NCI-H2107 (cell line): ENCODE measurements at places on chromosomes 13 and 19.

DNA sequence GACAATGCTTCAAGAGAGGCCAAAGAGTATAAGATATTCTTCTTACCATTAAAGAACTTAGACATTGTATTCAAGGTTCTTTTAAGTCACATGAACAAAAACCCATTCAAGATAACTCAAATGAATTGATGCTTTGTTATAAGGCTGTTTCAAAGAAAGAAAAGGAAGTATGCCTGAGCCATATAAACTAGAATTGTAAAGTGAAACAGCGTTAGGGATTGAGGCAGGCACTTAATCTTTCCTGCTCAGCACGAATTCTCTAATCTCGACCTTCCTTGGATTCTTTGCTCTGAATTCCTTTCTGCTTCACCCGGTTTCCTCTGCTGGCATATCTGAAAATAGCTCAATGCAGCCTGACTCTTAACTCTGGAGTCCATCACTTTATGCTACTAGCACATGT is 595.4 kb downstream of the DIAPH3 start:
- no peak for DNase-seq

DNA sequence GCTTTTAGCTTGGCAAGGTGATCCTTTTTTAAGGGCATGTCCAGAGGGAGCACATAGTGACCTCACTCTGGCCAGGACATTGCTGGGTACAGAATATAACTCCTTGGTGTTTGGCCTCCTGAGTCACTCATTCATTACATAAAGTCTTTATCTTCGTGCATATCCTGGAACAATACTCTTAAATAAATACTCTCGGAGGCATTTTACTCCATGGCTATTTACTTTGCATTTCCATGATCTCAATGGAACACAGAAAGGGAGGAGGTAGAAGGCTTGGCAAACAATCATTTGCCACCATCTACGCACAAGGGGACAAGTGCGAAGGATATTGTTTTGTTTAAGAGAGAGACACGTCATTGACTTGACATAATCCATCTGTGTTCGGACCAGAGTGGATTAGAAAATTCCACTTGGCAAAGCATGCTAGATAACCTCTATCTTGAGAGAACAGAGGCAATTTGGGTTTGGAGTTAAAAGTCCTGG is 210.0 kb downstream of the IRS2 start:
- DNase-seq: no peak

DNA sequence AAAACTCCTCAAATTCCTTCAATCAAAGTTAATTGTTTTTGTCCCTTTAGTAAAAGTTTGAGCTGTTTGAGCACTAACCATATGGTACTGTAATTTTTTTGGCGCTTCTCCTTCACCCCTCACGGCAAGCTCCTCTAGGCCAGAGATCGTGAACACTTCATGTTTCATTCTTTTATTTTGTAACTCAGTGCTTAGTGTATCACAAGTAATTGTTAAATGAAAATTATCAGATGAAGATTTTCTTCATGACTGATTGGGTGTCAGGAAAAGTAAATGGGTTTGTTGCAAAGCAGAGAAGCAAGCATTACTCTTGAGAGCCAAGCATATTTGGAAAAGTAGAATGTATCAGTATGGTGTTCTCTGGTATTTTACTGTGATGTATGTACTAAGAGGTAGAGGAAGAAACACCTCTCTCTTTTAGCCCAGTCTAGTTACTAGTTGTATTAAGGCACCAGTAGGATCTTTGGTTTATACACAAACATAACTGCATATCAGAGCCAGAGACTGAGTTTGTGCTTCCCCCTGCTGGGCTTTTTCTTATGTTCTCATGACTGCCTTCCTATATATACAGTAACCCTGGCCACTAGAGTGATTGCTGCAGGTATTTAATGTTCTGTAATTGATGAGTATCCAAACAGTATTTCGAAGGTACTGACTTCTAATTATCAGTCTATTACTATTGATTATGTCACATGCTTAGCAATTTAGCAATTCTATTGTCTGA is 202.3 kb upstream of the KLHL1 start:
- DNase-seq: peak; percentile 33

GRCh38 chr19:19653597-19654147 is 9.8 kb downstream of the ATP13A1 start:
- no peak for DNase-seq

DNA sequence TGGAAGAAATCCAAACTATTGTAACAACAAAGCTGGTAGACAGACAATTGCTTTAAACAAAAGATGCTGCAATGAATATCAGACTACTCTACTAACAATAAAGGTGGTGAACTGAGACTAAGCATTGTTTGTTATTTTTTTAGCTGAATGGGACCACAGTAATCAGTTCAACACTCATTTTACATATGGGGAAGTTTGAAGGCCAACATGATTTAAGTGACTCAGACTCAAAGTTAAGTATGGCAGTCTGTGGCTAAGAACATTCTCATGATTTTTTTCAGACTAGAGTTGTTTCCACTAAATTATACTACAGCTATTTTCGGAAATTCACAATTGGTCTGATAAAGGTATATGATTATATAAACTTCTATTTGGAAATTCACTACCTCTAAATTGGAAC is 10.4 kb downstream of the EXOSC8 start:
- DNase-seq: no peak

DNA sequence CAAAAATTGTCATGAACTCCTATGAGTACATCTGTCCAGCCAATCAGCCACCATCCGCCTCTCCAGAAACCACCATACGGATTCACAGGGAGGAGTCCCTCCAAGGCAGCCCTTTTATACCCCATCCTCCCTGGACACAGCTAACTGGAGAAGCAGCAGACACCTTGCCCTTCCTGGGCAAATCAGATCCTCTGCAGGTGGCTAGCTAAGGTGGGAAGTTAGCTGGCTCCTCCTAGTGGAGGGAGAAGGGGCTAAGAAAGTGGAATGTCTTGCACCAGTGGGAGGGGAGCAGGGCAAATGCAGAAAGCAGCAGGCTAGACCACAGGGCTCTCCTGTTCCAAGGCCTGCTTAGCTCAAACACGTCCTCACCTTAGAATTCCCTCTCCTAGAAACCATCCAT is 46.2 kb upstream of the UQCRFS1 start:
- no peak for DNase-seq

DNA sequence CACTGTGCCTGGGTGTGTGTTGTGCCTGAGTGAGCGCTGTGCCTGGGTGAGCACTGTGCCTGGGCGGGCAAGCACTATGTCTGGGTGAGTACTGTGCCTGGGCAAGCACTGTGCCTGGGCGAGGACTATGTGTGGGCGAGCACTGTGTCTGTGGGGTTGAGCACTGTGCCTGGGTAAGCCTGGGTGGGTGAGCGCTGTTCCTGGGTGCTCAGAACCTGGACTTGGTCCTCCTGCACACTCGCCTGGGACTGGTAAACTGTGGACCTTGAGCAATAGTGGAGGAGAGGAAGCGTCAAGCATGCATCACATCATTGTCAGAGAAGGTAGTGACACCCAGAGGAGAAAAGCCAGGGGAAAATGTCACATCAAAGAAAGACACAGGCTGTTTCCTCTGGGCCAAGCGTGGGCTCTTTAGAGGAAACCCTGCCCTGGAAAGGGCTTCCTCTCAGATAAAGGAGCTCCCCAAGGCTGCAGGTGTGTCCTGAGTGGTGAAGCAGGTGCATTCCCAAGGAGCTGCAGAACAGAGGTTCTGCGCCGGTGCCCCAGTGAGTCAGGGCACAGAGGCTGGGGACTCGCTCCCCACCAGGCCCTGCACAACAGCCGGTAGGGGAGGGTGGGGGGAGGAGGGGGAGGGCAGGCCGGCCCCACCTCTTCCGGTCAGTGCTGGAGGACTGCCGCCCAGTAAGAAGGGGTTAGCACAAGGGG is 141.2 kb downstream of the TEX29 start:
- no peak for DNase-seq

GRCh38 chr13:65724226-65724625 is 1505.9 kb downstream of the PCDH9 start:
- no peak for DNase-seq

DNA sequence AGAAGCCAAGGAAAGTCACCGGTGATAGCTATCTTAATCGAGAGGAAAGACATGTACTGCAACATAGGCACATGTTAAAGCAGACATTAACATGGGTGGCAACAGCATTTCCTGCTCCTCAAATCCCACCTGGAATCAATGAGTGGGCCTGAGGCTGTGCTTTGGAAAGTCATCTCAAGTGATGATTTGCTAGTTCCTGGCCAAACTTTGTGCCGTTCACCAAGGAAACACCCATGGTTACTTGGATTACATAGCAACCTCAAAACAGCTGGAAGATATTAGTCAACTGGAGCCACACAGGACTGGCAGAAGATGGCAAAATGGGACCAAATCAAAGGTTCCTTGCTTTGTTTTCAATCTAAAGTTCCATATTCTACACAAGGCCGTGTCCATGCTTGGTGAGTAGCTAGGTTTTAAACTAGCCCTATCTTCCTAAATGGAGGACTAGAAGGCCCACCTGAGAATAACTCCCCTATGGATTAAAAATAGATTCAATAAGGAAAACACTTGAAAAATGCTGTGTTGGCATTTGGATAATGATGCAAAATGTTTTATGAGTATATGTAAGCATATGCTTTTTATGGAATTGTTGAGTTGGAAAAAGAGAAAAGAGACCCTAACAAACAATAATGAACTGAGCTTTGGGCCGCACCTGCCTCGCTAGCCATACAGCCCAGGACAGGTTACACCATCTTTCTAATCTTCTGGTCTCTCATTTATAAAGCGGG is 144.5 kb downstream of the RGCC start:
- no peak for DNase-seq

DNA sequence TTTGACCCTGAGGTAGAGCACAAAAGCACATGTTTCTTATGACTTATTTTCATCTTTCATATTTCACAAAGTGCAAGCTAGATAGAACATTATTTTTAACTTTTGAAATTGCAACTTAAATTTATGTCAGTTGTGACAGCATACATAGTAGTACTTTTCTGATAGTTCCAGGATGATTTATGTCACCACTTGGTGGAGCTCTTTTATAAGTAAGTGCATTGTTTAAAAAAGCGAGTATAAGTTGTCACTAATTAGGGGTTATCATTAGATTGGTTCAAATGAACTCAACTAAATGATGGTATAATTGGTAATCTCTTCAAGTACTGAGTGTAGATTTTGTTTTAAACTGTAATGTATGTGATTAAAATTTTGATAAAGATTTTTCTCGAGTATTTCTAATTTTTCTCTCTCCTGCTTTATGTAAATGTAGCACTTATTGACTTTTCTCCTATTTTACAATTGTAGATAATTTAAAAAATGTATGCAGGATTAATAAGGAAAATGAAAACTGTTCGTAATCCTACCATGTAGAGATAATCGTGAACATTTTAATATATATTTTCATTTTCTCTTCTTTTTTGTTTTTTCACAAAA is 31.1 kb downstream of the RB1 start:
- no peak for DNase-seq

DNA sequence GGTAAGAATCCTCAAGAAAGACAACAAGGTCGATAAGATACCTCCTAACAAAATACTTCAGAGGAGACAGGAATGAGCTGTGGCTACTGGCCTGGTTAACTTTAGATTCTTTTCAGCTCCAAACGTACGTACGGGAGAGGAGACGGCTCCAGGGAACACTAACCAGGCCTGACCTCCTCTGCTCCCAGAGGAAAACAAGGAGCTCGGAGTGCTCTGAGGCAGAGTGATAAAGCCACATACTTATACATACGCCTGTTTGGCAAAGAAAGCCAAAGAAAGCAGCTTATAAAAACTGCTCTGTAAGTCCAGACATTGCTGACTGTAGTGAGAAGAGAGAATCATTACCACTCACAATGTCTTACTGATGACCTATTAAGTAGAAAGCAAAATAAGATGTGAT is 263.9 kb downstream of the MZT1 start:
- DNase-seq: no peak

DNA sequence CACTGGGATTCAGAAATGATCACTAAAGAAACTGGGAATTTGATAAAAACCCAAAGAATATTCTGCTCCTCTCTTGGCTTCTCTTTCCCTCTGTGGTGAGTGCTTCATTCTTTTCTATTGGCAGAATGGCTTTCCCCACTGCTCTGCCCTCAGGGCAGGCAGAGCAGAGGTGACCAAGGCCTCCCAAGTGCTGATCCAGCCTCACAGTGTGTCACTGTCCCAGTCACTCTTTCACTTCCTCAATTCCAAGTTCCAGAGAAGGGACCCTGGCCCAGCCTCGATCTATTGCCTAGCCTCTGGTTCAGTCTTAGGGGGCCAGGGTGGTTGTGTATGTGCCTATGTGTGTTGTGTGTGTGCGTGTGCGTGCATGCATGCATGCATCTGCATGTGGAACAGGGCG is 180.6 kb upstream of the TMTC4 start:
- DNase-seq: no peak

DNA sequence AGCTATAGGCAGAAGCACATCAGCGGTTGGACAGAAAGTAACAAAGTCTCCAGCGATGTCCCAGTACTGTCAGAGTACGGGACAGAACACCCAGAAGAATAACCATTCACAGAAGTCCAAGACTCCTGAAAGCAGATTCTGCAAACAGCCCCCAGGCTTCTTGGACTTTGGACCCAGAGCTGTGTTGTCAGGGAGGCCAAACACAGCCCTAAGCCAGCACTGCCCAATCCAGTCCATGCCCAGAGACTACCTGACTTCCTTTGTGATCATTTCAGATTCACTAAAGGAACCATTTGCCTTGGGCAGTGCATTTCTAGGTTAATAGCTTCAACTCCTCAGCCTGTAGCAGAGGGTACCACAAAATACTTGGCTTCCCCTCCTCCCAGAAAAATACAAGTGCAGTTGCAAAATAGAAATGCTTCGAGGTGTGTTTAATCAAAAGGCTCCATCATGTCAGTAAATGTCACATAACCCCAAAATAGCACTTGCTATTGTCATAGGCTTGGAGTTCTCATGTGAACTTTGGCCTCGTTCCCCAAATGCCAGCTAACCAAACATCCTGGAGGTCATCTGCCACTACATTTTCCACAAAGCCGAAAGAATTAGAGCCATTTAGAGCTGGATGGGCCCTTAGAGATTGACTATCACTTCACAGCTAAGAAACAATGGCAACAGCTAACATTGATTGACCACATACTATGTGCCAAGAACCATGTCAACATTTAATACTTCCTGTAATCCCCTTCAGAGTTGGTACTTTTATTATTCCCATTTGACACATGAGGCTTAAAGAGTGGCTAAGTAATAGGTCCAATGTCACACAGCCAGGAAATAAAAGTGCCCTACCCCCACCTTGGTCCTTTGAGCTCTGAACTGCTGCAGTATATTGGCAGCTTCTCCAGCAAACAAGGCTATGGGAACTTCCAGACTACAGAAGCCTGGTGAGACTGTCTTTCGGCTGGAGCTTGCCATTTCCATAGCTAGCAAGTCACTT is 329.9 kb downstream of the FOXO1 start:
- no peak for DNase-seq
